A375 (cell line): ENCODE measurements at places on chromosomes 1 and 21. TPM values are rescaled to one million over a fixed set of nuclear protein-coding genes. Genes with fewer than 3 reads are reported as not detected.

The PHTF1 gene
- 19.4 and 27.6 TPM in 2 replicates for total RNA-seq

The GJA9 gene
- not detected in 2 replicates for total RNA-seq

The HES3 gene
- not detected in 2 replicates for total RNA-seq

The TBX15 gene
- 0.27 TPM in 1 of 2 replicates, not detected in the other for total RNA-seq

The HPCA gene
- total RNA-seq = not detected in 2 replicates

The FABP3 gene
- total RNA-seq = 0.68 TPM in 1 of 2 replicates, not detected in the other

The TEX35 gene
- total RNA-seq = not detected in 2 replicates

The TRIM46 gene
- total RNA-seq = 2.3 and 3.4 TPM in 2 replicates

The CFHR4 gene
- not detected in 2 replicates for total RNA-seq

The CENPF gene
- total RNA-seq = 131 and 172 TPM in 2 replicates

The CYP4Z1 gene
- not detected in 2 replicates for total RNA-seq

The ESRRG gene
- 0.53 and 0.57 TPM in 2 replicates for total RNA-seq

The PSRC1 gene
- total RNA-seq = 33.0 and 33.9 TPM in 2 replicates

The LCE1E gene
- total RNA-seq = not detected in 2 replicates

The PEF1 gene
- 68.5 and 70.2 TPM in 2 replicates for total RNA-seq

The TMPRSS15 gene
- 35.2 and 37.9 TPM in 2 replicates for total RNA-seq

The ATAD3C gene
- not detected in 2 replicates for total RNA-seq

The RHBDL2 gene
- 0.42 and 0.87 TPM in 2 replicates for total RNA-seq
